ENCODE measurements at places on chromosomes 1 and 21.
A peak's percentile ranks its signal among the peaks of the same experiment; 100 is the strongest.

- DNase-seq = peak; percentile 76
Measured at GRCh38 chr1:904310-904950, 19.3 kb upstream of the SAMD11 start.

- no peak for DNase-seq
Measured at GRCh38 chr1:108067884-108068540, 103.0 kb upstream of the VAV3 start.

DNA sequence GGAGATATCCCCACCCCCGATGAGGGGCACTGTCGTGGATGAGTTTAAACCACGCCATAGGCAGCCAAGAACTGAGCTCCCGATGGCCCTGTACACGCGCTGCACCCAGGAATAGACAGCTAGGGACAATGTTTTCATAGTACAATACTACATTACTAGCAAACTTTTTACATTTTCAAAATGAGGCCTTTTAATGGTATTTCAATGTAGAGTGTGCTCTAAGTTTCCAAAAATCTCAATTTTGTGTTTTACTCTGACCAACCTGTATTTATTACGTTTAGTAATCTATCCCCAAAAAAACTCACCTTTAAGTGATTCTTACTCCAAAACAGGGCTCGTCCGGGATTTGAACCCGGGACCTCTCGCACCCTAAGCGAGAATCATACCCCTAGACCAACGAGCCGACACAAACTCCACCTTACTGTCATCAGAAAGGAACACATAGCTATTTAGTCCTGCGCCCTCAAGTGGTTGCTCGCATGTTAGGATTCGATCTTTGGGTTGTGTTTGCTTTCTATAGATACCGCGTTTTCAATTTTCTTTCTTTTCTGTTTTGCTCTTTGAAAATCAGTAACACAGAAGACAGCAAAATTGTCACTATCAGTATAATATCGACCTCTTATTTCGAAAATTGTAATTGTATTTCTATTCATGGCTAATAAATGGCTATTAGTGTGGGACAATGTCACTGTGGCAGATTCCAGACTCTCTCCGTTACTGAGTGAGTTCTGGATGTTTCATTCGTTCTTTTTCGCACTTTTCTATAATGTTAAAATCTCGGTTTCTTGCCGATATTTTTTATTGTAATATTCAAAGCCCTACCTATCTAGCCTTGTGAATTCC lies 6.4 kb upstream of the MPZL1 start:
- DNase-seq = peak; percentile 87

DNA sequence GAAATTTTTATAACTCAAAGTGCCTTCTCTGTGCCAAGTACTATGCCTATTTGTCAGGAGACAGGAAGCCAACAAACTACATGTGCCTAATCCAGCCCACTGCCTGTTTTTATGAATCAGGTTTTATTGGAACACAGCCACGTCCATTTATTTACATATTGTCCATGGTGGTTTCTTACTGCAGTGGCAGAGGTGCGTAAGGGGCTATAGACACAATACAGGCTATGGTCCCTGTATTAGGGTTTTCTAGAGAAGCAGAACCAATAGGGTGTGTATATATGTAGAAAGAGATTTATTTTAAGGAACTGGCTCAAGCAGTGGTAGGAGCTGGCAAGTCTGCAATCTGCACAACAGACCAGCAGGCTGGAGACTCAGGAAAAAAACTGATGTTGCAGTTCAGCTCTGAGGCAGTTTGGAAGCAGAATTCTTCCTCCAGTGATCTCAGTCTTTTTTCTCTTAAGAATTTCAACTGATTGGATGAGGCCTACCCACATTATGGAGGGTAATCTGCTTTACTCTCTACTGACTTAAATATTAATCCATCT lies 15.4 kb downstream of the PPIE start:
- no peak for DNase-seq

- no peak for DNase-seq
Measured at GRCh38 chr21:24456358-24456757, 1150.9 kb downstream of the MRPL39 start.

- DNase-seq = no peak
Measured at GRCh38 chr1:211939876-211940468, 95.4 kb downstream of the INTS7 start.

GRCh38 chr1:180918519-180918918 lies 5.8 kb downstream of the KIAA1614 start:
- DNase-seq = no peak

DNA sequence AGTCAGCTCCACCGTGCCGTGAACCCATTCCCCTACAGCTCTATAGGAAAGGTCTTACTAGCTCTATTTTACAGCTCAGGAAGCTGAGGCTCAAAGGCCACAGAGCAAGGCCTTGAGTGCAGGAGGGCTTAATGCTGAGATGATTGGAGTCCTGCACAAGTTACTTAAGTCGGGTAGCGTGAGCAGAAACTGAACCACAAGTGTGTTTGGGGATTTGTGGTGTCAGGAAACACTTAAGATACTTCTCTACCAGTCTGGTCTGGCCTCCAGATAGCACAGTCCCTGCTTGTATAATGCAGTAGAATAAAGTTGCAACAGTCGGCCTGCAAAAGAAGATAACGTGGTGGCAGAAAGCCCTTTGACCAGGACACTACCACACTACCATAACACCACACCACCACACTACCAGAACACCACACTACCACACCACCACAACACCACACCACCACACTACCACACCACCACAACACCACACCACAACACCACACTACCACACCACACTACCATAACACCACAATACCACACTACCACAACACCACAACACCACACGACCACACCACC lies 118.1 kb downstream of the SPSB1 start:
- DNase-seq = peak; percentile 95

DNA sequence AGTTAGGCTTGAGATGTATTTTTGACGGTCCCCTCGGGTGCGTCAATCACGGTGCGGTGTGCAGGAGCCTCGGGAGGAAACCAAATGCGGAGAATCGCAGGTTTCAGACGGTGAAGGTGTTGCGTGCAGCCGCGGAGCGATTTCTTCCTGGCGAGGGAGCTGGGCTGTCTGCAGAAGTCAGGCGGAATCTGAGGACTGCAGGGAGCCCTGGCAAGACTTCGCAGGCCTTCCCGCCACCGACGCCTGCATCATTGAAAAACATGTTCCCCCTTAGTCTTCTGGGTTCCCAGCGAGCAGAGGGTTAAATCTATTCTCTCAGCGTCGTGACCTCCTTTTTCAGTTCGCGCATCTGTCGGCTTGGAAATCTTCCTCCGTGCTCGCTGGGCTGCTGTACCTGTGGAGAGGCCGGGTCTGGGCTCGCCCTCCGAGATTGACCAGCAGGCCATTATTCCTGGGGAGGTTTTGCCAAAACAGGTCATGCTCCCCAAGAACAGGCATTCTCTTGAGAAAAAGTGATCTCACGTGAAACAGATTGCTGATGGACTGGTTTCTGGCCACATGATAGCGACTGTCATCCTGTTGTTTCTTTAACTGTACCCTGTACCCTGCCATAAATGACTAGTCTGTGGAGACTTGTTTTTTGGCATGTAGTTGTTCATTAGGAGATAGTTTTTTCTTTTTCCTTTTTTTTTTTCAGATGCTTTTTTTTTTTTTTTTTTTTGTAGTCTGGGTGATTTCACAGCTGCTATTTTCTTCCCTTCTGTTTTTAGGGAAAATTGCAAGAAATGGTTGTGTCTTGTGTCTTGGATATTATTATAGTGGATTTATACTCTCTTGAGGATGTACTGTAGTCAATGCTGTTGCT lies 894 bp downstream of the EPB41 start:
- DNase-seq = peak; percentile 22

- no peak for DNase-seq
Measured at GRCh38 chr21:38321568-38321967, 64.8 kb downstream of the KCNJ15 start.

DNA sequence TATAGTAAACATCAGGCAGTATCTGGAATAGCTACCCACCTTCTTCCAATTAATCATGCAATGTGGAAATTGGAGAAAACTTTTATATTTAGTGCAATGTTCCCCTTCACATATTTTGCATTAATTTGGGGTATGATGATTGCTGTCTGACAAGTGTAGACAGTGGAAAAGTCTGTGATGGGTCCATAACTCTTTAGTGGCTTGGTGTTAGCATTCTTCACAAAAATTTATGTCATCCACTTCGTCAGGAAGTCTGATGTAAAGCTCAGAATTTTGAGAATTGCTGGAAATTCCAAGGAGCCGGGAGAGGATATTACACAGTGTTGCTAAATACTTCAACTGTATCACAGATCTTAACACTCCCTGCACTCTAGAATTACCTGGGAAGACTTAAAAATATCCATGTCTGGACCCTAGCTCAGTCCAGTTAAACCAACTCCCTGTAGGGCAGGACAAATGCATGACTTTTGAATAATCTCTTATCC lies 549.7 kb upstream of the PLXNA2 start:
- no peak for DNase-seq

DNA sequence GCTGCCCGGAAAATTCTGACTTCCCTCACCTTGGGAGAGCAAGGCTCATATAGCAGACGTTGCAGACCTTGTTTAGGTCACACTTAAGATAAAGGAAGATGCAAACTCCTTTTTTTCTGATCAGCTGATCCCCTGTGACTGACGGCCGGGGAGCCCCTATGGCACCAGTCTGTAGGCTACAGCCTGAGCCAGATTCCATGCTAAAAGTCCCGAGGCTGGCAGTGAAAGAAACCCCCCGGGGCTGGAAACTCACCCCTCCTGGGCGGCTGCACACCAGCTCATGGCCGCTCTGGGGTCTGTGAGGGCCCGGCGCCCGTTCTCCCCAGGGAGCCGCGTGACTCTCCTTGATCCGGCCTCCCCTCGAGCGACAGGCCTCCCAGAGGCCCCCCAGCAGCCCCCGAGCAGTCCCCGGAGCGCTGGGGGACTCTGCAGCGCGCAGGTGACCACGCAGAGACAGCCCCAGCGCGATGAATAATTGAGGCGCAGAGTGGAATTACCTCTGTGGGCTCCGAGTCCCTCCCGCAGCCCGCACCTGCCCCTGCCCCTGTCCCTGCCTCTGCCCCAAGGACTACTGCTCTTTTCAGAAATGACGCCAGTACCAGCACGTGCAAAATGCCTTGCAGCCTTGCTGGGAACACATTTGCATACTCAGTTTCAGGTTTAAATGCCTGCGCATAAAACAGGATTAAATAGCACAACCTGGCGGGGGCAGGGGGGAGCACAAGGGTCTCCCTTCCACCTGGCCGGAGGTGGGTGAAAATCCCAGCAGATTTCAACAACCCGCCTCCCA lies 62.6 kb upstream of the CLDN14 start:
- DNase-seq = peak; percentile 24

DNA sequence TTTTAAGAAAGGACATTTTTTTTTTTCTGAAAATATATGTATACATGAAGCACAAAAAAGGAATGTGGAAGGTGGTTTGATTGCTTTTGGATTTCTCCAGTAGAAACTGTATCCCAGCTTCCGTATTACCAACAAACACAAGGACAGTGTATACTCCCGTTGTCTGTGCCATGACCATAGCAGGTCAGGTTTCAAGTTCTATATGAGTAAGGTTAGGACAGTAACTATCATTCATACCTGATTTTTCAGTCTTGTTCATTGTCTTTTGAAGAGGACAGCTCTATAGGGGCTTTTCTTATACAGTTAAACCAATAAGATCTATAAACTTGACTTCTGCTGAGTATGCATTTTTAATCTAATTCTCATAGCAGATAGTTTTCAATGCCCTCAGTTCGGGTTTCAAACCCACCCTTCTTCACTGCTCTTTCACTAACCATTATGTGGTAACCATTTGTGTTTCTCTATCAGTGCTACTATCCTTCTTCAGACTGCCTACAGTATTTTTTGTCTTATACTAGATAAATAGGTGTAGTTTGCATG lies 19.6 kb downstream of the UBAP2L start:
- DNase-seq = no peak

- no peak for DNase-seq
Measured at GRCh38 chr1:152718238-152718637, 10.3 kb downstream of the LCE4A start.

DNA sequence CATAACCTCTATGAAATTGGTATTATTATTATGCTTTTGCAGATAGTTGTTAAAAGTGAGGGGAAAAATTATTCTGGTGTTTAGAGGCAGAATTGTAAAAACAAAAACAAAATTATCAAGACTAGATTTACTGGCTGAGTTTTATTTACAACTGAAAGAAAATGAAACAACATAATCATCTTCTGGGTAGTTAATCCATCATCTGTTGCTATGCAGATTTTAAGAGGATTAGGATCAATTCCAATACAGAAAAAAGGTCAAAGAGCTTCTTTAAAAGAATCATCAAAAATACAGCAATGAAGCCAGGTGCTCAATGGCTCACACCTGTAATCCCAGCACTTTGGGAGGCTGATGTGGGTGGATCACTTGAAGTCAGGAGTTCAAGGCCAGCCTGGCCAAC lies 8.3 kb downstream of the GOLT1A start:
- no peak for DNase-seq

DNA sequence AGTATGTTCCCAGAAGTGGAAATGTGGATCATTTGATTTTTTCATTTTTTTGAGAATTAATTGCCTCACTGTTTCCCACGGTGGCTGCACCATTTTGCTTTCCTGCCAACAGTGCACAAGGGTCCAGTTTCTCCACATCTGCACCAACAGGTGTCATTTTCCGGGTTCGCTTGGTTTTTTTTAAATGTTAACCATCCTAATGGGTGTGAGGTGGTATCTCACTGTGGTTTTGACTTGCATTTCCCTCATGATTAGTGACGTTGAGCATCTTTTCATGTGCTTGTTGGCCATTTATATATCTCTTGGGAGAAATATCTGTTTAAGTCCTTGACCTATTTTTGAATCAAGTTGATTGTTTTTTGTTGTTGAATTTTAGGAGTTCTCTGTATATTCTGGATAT lies 3.0 kb downstream of the COL6A2 start:
- no peak for DNase-seq

DNA sequence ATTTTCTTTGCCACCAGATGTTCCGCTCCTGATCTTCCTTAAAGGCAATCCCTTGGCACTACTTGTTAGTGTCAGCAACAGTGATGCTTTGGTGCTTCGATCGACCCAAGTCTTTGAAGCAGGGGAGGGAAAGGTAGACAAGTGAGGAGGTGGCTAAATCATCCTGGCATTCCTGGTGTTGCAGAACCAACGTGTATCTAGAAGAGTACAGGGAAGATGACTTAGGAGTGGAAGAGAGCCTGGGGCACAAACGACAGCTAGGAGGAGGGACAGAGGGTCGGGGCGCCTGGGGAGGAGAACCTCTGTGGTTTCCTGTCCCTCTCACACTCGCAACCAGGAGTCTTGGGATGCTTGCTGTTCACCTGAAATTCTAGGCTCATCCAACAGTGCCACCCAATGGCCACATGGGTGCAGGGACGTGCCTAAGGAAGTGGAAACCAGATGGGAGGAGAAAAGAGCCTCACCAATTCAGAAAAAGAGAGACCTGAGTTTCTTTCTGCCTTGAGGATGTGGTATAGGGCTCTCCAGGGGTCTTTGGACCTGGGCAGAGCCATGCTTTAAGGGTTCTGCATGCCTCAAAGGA lies 9.5 kb upstream of the KCNA2 start:
- DNase-seq = no peak

- DNase-seq = no peak
Measured at GRCh38 chr21:38798481-38798882, 7.2 kb upstream of the ETS2 start.

- no peak for DNase-seq
Measured at GRCh38 chr1:30601316-30602085, 121.9 kb downstream of the MATN1 start.

GRCh38 chr1:58949551-58950220 lies 165.8 kb upstream of the JUN start:
- no peak for DNase-seq

Data from hematopoietic multipotent progenitor cell (in vitro differentiated cells).